ENCODE measurements at places on chromosomes 16 and 17.

GRCh38 chr16:70582280-70582978 is 58.8 kb downstream of the SF3B3 start:
- DNase-seq = no peak

GRCh38 chr16:15726715-15727114 is 76.7 kb downstream of the NDE1 start:
- DNase-seq = no peak

DNA sequence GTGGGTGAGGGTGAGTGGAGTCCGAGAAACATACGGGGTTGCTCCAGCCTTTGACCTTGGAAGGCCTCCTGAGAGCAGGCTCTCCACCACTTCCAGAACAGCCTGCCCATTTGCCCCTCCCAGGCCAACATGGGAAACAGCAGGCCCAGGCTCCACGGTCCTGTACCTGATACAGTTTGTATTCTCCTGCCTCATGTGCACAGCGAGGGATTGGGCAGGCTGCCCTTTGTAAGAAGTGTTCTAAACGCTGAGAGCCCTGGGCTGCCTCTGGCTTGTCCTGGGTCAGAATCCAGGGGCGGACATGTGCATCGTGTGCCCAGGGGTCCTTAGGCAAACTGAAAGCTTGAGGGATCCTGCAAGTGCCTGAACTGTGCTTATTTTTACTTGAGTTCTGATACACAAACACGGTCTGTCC is 3.4 kb upstream of the CBX2 start:
- DNase-seq = no peak

GRCh38 chr17:2172077-2172851 is 117.4 kb downstream of the HIC1 start:
- DNase-seq = peak; percentile 22

GRCh38 chr17:1724351-1724868 is at the start of gene WDR81:
Gene WDR81 (plus strand): TSS chr17:1724704. CDS start chr17:1724960, 256 bp downstream.
- DNase-seq = no peak

DNA sequence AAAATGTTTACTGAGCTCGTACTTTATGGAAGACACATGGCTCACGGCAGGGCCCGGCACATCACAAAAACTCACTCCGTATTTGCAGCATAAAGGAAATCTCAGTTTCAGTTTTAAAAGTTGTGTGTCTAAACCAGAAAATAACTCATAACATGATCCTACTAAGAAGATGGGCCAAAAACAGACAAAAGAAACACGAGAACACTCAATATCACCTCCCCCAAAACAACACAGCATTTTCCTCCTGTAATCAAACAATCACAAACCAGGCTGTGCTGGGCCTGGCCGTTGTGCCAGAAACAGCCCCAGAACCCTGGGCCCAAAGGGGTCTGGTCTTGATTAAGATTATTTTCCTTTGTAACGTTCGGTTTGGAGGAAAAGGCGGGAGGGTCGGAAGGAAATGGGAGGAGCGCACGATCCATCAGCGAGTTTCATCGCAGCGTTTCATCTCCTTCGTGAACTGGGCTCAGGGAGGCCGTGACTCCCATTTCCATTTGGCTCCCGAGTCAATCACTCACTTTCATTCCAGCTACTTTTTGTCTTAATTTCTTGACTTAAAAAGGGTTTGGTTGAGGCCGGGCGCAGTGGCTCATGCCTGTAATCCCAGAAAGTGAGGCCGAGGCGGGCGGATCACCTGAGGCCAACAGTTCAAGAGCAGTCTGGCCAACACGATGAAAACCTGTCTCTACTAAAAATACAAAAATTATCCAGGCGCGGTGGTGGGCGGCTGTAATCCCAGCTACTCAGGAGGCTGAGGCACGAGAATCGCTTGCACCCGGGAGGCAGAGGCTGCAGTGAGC is 61.4 kb downstream of the NXN start:
- no peak for DNase-seq

GRCh38 chr16:72473631-72474030 is 301.7 kb upstream of the PMFBP1 start:
- DNase-seq = no peak

DNA sequence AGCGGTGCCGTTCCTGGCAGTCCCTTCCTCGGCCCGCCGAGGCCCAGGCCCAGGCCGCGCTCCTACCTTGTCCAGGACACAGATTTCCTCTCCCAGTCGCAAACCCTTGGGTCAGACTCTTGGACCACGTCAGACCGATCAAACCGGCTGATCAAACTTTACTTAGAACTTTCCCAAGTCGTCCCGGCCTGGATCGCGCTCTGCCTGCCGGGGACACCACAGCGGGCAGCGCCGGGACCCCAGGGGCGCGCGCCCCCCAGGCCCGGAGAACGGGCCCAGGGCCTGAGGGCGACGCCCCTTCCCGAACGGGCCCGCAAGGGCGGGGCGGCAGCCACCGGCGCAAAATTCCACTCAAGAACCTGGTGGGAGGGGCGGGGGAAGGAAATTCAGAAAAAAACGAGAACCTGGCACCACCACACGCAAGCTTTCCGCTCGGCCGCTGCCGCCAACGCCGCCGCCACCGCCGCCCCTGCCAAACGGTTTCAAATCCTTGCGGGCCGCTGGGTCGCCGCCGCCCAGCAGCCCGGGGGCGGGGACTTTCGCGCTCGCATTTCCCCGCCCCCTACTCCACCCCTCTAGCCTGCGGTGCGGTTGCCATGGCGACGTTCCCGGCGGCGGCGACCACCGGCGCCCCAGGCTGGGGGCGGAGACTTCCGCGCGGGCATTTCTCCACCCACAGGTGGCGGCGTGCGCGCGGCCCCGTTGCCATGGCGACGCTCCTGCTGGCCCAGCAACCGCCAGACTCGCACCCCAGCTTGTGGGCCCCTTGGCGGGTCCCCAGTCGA is at the start of gene CEP112:
CEP112 (minus strand) TSS at position 541 of the 785 bp plus-strand sequence.
- no peak for DNase-seq

GRCh38 chr17:8776248-8776647 is 17.9 kb upstream of the SPDYE4 start:
- no peak for DNase-seq

GRCh38 chr17:6057562-6057961 is 12.6 kb upstream of the WSCD1 start:
- no peak for DNase-seq

GRCh38 chr16:17013038-17013437 is 457.7 kb downstream of the XYLT1 start:
- no peak for DNase-seq

- no peak for DNase-seq
These were observed 10.5 kb upstream of the ANKFN1 start for GRCh38 chr17:56142781-56143180.

GRCh38 chr16:66604376-66605176 is at the start of gene CMTM3:
Gene CMTM3 (plus strand): TSS chr16:66604704. CDS start chr16:66604806, 102 bp downstream.
- DNase-seq = no peak

GRCh38 chr17:15023589-15024336 is 241.4 kb downstream of the PMP22 start:
- DNase-seq = no peak

DNA sequence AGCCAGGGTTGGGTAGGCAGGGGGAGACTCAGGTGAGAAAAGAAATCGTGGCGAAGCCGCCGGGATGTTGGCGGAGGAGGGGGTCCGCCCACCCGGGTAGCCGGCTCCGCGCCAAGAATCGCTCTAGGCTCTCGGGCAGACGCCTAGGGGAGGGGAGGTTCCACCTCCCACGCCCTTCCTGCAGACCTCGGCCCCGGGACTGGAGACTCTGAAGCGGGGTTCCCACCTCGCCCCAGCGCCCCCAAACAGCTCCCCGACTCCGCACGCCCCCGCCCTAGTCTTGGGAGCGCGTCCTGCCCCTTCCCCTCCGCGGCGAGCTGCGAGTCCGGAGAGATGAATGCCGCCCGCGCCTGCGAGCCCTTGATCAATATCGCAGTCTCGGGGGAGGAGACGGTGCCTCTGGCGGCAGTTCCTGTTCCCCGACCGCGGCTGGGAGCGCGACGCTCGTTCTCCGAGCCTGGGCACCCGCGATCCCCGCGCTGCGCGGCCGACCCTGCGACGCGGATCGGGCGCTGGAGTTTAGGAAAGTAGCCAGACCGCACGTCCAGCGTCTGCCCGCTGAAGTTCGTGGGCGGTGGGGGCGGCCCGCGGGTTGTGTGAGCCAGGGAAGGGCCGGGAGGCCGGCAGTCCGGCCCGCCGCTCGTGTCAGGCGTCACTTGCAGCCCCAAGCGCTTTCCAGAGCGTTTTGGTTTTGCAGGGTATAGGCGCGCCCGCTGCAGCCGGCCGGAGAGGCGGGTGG is 790 bp downstream of the CRHR1 start:
- peak; percentile 16 for DNase-seq

DNA sequence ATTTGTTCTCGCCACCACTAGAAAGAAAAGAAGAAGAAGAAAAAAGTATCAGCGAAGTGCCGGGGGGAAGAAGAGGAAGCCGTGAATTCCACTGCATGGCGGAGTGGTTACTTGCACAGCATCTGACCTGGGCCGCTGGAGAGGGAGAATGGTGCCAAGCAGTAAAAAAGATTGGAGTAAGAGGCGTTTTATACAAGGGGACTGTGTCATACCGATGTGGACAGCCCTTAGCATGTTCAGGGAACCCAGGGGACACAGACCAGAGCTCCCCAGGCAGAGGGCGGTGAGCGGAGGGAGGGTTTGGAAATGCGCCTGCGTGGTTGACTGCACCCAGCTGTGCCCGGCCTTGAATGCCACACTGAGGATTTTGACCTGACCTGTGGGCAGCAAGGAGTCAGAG is 52.8 kb downstream of the PLXDC1 start:
- no peak for DNase-seq

- no peak for DNase-seq
These were observed 275.3 kb downstream of the PARN start for GRCh38 chr16:14354561-14355351.

GRCh38 chr17:61040666-61041065 is 359.0 kb upstream of the TBX2 start:
- no peak for DNase-seq

DNA sequence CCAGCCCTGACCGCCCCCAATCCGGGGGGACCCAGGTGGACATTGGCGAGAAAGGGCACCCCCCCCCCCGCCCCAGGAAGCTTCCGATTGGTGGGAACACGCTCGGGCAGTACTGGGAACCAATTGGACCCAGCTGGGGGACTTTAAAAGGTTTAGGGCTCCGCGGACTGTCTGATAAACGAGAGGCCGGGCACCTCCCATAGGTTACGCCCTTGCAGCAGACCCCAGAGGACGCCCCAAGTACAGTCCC is 245 bp downstream of the TMEM256 start:
- no peak for DNase-seq

GRCh38 chr16:89779909-89780305 is 36.5 kb downstream of the FANCA start:
- DNase-seq = no peak

GRCh38 chr16:76729525-76729924 is 452.3 kb downstream of the CNTNAP4 start:
- DNase-seq = no peak

GRCh38 chr16:81716478-81717225 is 62.4 kb upstream of the PLCG2 start:
- DNase-seq = no peak

DNA sequence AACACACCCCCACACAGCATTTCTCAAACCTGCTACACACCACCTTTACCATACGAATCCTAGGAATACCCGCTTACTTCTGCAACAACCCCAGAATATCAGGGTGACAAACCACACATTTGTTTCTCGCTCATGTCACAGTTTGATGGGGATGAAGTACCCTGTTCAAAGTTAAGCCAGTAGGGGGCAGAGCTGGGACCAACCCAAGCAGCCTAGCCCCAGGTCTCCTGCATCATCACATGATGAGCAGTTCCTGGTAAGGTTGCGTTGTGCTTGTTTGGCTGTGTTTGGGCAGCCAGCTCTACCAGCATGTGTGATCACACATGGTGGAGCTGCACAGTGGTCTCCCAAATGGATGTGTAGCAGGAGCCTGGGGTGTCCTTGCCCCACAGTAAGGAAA is 103.6 kb upstream of the C16orf82 start:
- DNase-seq = no peak

GRCh38 chr17:78974635-78975591 is 4.8 kb downstream of the LGALS3BP start:
- DNase-seq = no peak

- DNase-seq = no peak
These were observed 73.3 kb upstream of the DHX40 start for GRCh38 chr17:59492091-59492451.

GRCh38 chr17:63974594-63975192 is 2.0 kb upstream of the SCN4A start:
- DNase-seq = no peak

- no peak for DNase-seq
These were observed 1.5 kb downstream of the SLC38A8 start for GRCh38 chr16:84040823-84041820.

DNA sequence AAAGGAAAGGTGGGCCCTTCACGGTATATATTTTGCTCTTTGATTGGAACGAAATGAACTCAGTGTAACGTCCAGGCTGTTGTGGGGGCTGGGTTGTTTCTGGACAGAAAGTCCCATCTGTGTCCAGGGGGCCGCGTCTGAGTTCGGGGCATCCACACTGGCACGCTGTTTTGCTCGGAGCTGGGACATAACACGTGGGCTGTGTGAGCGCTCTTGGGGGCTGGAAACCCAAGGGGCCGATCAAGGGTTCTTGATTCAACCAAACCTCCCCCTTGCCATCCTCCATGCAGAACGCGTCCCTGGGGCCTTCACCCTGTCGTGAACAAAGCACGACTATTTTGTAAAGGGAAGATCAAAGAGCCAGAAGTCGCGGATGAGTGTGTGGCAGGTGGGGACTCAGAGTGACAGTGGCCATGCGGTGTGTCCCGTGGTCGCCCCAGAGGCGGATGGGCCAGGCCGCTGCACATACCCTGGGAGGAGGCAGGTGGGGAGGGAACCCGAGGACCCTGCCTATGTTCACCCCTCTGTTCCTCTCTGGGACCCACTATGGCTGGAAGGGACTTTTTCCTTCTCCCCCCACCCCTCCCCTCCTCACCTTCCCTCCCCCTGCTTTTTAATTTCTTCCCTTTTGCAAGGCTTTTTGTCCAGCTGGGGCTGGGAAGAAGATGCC is 387.2 kb downstream of the SEC14L1 start:
- DNase-seq = no peak

DNA sequence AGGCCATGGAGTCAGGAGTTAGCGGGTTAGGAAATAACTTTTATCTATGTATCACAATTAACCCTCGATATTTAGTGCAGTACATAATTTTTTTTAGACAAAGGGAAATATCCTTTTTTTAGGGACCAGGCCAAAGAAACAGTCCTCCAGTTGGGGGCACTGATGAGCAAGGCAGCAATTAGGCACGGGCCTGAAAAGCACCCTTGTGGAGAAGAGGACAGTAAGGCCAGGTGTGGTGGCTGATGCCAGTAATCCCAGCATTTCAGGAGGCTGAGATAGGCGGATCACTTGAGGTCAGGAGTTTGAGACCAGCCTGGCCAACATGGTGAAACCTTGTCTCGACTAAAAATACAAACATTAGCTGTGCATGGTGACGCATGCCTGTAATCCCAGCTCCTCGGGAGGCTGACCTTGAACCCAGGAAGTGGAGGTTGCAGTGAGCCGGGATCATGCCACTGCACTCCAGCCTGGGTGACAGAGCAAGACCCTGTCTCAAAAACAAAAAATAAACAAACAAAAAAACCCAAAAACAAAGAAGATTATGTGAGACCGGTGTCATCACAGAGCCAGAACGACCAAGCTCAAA is 158.3 kb upstream of the NOL11 start:
- DNase-seq = no peak

- no peak for DNase-seq
These were observed 16.8 kb downstream of the ZNF750 start for GRCh38 chr17:82823004-82823403.

- DNase-seq = no peak
These were observed 741 bp downstream of the CYB5B start for GRCh38 chr16:69424935-69425784.

Data from amygdala (tissue), 56 donors.